ENCODE measurements at places on chromosomes 1 and 21.

DNA sequence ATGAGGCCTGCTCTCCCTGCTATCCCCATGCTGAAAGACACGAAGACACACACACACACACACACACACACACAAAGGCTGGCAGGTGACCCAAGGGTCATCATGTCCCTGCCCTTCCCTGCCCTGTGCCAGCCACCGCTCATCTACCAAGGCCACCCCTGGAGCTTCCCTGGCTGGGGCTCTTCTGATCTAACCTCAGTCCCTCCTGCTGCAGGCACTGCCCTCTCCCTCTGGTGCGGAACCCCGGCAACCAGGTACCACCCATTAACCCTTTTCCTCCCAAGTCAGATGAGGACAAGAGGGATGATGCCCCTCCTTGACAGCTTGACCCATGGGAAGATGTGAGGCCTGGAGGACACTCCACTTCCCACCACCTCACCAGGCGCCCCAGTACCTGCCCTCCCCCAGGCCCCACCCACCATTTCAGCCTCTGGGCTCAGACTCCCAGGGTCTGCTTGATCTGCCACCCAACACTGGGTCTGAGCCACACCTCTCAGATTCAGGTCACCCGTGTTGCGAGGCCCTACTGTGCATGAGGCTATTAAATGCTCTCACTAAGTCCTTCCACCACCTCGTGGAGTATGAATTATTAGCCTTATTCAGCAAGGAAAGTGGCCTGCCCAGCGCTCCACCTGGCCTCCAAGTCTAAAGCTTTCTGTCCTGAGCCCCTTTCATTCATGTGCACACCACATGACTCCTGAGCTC lies 2.5 kb downstream of the SDC3 start:
- no peak for DNase-seq

DNA sequence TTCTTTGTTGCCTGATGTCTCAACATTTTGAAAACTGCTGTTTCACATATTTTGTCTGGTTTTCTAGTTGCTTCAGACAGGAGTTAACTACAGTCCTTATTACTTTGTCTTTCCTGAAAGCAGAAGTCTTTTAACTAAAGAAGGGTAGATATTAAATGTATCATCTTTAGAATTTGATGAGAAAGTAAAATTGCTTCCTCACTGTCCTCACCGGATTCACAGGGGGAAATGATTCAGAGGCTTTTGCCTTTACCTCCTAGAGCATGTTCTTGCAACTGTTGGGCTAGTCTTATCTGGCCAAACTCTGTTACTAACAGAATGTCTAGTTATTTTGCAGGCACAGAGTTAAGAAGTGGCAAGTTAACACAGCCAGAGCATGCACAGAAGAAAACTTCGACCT lies 107.2 kb upstream of the VAV3 start:
- DNase-seq: no peak

DNA sequence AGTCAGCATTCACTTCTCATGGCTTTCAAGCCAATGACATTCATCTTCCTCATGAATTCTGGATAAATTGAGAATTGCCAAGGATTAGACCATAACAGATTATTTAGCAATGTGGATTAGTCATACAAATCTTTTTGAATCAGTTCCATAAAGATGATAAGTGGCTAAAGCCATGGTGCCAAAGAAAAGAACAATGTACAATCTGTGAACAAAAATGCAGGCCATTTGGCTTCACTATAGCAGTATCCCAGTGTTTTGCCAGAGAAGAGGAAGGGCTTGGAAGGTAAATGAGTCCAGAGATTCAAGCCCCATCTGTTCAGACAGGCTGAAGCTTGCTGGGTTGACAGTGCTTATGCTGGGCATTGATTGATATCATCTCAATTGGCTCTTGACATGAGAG lies 376.4 kb upstream of the LRRC7 start:
- no peak for DNase-seq

- no peak for DNase-seq
These were observed 11.2 kb upstream of the RNF223 start for GRCh38 chr1:1085171-1085841.

DNA sequence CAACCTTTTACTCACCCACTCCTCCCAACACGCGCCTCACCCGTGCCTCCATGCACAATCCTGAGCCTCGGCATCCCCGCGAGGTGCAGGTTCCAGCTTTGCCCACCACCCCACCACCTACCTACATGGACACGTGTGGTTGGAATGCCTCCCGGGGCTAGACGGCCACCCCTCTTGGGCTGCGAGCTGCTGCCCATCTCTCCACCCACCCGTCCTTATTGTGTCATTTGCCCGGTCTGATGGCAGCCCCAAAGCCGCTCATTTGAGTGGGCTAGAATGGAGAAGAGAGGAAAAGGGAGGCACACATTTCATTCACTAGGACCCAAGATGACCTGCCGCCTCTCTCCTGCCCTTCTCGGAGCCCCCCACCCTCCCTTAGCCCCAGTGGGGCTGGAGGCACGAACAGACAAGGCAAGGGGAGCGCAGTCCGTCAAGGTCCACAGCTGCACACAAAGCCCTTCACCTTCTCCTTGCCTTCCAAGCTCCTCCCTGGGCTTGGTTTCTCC lies 785 bp downstream of the ZNF697 start:
- no peak for DNase-seq

- DNase-seq: peak; percentile 76
These were observed at the start of gene VANGL1 for GRCh38 chr1:115641762-115642167. TSS of gene VANGL1 (plus strand) at chr1:115641970. CDS start at chr1:115651414, 9,444 bp downstream.

DNA sequence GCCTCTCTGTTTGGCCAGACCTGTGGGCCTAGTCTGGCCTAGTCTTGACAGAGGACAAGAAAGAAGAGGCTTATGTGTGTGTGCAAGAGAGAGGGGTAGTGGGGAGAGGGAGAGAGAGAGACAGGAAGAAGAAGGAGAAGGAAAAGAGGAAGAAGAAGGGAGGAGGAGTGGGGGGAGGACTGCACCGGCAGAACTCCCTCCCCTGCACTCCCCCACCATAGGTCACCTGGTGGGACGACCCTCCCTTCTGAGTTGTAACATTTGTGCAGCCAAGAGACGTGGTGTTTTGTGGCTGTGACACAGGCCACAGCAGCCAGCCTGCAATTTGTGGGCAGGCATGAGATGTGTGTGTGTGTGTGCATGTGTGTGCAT lies 4.3 kb downstream of the INAVA start:
- DNase-seq: no peak

GRCh38 chr1:85836736-85837135 lies 128.5 kb upstream of the ZNHIT6 start:
- DNase-seq: no peak

DNA sequence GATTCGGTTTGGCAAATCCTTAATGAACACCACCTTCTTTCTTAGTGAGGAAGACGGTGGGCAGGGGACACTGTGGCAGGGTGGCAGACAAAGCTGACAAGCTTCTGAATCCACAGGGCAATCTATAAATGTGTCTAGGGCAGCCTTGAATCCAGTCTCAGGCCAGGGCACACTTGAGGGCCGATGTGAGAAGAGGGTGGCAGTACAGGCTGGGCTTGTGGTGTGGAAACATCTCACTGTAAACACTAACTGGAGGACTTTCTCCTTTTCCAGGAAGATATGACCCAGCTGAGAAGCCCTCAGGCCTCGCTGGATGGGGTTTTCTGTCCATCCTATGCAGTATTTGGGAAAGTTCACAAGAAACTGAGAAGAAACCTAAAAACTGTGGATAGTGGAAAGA lies 46.5 kb downstream of the PKP1 start:
- DNase-seq: no peak

- DNase-seq: no peak
These were observed 176.2 kb upstream of the PRMT6 start for GRCh38 chr1:106880226-106880625.

DNA sequence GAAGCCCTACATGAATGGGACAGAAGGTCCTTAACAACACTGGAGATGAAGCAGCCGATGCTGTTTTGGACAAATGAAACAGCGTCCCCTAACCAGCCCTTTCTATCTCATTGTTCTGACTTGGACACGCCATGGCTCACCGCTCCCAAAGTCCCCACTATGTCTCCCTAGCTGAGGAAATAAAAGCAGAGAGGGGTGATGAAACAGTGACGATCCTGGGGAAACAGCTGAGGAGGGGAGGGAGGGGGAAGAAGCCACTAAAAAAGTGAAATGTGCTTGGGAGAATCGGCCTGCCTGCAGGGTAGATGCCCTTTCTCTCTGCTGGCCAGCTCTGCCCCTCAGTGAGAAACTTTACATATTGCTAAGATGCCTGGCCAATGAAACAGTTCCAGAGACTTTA lies 1.1 kb upstream of the ACKR1 start:
- DNase-seq: no peak

DNA sequence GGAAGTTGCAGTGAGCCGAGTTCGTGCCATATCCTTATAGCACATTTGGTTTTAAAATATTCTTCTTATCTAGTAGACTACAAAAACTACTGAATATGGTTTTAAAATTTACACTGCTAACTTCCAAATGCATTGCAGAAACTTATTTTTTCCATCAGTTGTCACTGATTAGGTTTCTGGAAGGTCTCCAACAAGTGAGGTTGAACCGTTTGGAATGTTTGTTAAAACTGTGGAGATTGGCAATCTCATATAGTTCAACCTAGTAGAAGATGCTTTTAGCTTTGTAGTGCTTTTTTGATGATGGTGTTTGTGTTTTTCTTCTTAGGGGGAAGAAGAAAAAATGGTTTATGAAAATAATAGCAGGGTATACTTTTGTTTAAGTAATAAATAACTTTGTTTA lies 12.9 kb downstream of the CENPF start:
- no peak for DNase-seq

DNA sequence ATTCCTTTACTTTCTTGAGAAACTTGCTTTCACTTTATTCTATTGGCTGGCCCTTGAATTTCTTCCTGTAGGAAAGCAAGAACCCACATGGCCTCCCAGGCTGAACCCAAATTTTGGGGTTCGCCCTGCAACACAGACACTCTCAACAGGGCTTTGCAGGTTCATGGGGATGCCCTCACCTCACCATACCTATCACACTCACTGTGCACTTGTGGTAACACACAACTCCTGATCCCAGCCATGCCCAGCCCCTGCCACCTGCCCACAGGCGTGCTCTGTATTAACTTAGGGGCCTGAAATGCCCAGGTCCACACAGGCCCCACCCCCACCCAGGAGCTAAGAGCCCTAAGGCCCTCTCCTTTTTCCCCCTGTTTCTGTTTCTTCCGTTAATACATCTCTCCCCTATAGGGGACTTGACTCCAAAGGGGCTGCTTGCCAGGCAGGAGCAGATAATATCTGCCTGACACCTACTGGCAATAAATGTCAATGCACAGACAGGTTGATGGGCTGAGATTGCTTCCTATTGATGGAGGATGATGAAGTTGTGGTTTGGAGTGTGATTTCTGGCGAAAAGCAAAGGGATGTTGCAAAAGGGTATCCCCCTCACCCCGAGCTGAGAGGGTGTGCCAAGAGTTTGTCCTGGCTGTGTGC lies 171.5 kb downstream of the AJAP1 start:
- peak; percentile 6 for DNase-seq

DNA sequence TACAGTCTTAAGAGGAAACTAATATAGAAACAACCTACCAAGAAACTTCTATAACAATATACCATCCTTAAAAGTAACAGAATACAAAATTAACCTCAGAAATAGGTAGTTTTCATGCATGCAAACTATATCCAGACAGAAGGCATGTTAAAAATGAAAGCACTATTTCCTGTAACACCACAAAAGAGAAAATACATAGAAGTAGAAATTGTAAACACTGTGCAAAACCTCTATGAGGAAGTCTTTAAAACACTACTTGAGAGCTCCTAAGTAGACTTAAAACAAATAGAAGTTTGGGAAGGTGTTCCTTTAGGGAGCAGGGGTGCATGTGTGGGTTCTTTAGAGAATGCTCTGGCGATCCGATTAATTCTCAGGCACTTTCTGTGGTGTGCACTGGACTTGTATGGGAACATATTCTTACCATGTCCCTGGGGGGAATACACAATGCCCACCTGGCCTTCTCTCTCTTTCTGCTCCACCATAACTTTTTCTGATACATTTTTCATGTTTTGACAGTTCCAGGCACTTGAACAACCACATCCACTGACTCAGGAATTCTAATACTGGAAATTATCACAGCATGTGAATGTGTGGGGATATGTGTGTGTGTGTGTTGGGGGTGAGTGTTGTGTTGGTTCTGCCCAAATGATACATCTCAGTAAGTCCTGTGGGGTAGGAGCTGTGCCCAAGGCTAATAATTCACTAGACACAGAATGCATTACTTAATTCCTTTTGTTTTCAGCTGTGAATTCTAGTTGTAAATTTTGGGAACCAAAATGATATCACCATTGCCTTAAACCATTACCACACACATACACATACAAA lies 866.3 kb upstream of the B3GALT2 start:
- DNase-seq: no peak

GRCh38 chr1:25084407-25084806 lies 147.9 kb downstream of the SYF2 start:
- no peak for DNase-seq

DNA sequence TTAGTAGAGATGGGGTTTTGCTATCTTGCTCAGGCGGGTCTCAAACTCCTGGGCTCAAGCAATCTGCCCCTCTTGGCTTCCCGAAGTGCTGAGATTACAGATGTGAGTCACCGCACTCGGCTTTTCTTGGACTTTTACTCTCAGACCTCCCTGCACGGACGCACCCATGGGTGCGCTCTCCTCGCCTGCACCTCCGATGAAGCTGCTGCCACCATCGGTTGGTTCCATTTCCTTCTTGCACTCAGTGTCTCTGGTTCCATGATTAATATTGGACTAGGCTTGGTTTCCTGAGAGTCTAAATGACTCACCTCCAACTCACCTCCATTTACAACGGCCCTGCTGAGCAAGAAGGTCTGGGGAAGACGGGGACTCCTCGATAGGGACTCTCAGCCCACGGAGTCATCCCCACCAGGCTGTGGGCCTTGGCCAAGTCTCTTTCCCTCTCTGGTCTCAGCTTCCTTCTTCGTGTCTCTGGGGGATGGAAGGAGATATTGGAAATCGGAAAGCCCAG lies 6.7 kb upstream of the TNFRSF8 start:
- DNase-seq: peak; percentile 63

DNA sequence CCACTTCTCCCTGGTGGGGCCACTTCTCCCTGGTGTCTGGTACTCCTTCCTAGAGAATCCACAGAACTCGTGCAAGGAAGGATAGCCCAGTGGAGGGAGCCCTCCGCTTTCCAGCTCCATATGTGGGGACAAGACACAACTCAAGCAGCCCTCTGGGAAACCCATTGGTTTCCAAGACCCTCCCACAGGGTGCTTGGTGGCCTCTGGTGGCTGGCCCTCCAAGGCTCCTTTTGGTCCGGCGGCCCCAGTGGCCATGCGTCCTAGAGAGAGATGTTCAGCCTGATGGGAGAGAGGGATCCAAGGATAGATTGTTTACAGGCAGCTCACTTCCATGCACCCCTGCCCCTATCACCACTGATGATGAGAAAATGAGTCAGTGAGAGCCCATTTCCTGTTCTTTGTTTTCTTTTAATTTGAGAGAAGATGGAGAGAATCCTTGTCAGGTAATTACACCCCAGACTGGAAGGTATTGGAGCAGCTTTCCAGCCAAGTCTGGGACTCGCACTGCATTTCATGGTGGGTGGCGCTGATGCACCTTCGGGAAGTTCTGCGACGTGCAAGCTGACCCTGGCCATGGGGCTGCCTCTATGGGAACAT lies 486.2 kb upstream of the VAMP3 start:
- DNase-seq: no peak

DNA sequence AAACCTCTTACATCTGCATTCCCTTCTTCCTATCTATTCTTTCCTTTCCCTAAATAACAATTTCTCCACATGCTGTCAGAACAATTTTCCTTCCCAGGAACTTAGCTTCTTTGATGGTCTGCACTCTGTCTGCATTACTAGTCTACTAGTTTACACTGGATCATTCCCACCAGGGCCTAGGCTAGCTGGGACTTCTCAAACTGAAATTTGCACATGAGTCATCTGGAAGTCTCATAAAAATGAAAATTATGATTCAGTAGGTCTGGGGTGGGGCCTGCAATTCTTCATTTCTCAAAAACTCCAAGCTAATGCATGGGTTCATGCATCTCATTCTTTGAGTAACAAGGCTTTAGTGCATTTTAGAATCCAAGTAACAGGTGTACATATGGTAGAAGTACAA lies 74.2 kb downstream of the GABPA start:
- peak; percentile 38 for DNase-seq
